ENCODE measurements at places on chromosomes 6 and 20. TPM values are rescaled to one million over a fixed set of nuclear protein-coding genes. Genes with fewer than 3 reads are reported as not detected.

DNA sequence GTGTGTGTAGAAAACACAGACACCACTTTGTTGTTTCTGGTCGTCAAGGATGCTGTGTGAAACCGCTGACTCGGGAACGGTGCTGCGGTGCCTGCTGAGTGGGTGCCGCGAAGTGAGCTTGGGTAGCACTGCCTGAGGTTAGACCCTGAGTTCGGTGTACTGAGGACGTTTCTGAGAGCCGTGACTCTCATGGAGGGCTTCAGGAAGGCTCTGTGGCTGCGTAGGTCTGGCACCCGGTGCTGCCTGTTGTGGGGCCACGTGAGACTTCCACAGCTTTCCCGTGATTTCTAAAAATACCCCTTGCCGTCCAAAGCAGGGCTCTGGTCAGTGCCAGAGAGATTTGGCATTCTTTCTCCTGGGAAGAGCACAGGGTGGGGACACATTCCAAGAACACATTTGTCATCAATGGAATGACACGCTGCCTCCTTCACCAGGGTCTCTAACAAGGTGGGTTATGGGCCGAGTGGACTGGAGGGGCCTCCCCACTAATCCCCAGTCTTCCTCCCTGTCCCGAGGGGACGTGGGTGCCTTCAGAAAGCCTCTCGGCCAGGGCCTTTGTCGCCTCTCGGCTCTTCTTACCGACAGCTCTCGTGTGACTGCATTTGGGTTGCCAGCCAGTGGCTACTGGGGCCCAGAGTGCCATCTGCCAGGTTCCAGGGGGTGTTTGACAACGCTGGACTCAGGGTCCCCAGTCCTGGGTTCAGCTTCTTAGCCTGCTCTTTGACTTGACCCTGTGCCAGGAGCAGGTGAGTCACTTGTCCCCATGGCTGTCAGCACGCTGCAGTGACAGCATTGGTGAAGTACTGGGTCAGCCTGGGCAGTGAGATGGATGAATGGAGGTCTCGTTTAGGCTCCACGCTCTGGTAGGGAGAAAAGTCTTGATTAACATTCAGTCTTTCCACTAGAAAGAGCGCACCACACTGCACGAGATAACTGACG, 62.2 kb downstream of the SYNJ2 start:
- no peaks in the 10 kb centered on the region for H3K27me3 ChIP-seq
- peak overlapping the region; percentile 88 for H3K27ac ChIP-seq
- no peak overlapping the region for H3K4me3 ChIP-seq
- no peaks in the 10 kb centered on the region for H3K4me1 ChIP-seq

GRCh38 chr20:568097-568652, 24.6 kb upstream of the CSNK2A1 start:
- no peak overlapping the region for H3K4me3 ChIP-seq
- no peaks in the 10 kb centered on the region for H3K4me1 ChIP-seq
- no peaks in the 10 kb centered on the region for H3K36me3 ChIP-seq
- H3K27ac ChIP-seq: no peak overlapping the region

DNA sequence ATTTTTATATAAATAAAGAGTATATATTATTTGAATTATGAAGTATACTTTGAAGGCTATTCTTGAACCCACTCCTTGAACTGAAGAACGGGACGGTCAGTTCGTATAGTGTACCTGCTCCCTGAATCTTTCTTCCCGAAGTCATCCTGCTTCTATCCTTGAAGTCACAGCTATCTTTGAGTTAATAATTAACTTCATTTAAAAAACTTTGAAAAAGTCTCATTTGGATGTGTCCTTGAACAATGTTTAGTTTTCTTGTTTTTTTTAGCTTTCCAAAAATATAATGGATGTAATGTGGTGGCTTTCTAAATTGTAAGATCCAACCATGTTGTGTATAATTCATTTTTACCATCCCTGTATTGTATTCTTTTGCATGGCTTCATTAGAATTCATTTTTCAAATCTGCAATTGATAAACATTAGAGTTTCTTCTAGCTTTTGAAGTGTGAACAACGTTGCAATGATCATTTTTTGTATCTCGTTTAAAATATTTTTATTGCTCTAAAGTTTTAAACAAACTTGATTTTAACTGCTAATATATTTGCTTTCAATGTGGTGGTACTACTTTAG, 94.4 kb downstream of the NCOA3 start:
- H3K36me3 ChIP-seq: no peaks in the 10 kb centered on the region
- H3K4me3 ChIP-seq: no peak overlapping the region
- H3K27me3 ChIP-seq: no peaks in the 10 kb centered on the region
- no peak for DNase-seq

Gene MDFI
- 5.6 TPM for total RNA-seq

DNA sequence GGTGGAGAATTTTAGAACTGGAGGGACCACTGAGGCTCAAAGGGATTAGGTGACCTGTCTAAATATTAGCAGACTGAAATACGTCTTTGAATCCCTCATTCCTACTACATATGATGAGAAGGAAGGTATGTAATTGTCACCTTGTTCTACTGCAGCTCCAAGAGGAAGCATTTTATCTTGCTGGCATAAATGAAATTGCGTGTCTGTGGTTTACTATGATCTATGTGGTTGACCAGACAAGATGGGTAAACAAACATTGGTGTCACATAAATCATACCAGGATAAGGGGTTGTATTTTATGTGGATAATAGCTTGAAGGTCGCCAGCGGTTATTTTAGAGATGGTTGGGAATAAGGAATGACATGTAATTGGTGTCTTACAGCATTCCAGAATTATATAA, 78.2 kb downstream of the LAMA4 start:
- no peak for DNase-seq
- H3K27ac ChIP-seq: no peak overlapping the region
- H3K27me3 ChIP-seq: no peaks in the 10 kb centered on the region
- H3K4me1 ChIP-seq: no peaks in the 10 kb centered on the region
- H3K4me3 ChIP-seq: no peak overlapping the region

- no peak for DNase-seq
- H3K27me3 ChIP-seq: no peaks in the 10 kb centered on the region
- no peak overlapping the region for H3K4me3 ChIP-seq
- H3K4me1 ChIP-seq: no peaks in the 10 kb centered on the region
- H3K27ac ChIP-seq: no peak overlapping the region
- no peaks in the 10 kb centered on the region for H3K36me3 ChIP-seq
Observed at GRCh38 chr6:71733970-71734899, 152.1 kb upstream of the RIMS1 start.

- no peak overlapping the region for H3K27ac ChIP-seq
- no peaks in the 10 kb centered on the region for H3K4me1 ChIP-seq
- DNase-seq: no peak
- H3K4me3 ChIP-seq: no peak overlapping the region
- no peaks in the 10 kb centered on the region for H3K36me3 ChIP-seq
Observed at GRCh38 chr6:2536451-2536850, 214.3 kb downstream of the MYLK4 start.

Gene ARMC12
- total RNA-seq: not detected

Gene PI3
- not detected for total RNA-seq
